ENCODE measurements at places on chromosomes 3 and 15.

DNA sequence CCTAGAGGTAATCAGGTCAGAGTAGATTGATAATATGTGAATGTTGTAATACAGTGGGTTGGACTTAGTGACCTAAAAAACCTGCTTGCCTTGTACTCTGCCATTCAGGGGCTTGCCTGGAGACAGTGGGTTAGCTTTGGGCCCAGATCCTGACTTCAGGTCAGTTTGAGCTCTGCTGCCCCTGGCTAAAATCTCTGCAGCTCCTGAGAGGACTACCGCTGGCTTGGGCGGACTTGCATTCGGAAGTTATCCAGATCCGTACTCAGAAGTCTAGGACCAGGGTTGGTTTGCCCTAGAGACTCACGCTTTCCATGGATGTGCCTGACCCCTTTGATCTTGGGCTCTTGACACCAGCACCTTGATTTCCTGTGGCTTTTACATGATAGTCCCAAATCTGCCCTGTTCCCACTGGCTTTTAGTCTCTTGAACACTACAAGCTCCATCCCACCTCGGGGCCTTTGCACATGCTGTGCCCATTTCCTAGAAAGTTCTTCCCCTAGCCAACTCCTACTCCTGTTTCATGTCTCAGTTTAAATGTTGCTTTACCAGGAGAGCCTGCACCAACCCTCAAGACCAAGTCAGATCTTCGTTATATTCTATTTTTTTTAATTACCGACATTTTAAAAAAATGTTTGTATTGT lies 5.9 kb downstream of the ACSBG1 start:
- DNase-seq: no peak

GRCh38 chr15:50262533-50262932 lies 3.0 kb downstream of the HDC start:
- no peak for DNase-seq

DNA sequence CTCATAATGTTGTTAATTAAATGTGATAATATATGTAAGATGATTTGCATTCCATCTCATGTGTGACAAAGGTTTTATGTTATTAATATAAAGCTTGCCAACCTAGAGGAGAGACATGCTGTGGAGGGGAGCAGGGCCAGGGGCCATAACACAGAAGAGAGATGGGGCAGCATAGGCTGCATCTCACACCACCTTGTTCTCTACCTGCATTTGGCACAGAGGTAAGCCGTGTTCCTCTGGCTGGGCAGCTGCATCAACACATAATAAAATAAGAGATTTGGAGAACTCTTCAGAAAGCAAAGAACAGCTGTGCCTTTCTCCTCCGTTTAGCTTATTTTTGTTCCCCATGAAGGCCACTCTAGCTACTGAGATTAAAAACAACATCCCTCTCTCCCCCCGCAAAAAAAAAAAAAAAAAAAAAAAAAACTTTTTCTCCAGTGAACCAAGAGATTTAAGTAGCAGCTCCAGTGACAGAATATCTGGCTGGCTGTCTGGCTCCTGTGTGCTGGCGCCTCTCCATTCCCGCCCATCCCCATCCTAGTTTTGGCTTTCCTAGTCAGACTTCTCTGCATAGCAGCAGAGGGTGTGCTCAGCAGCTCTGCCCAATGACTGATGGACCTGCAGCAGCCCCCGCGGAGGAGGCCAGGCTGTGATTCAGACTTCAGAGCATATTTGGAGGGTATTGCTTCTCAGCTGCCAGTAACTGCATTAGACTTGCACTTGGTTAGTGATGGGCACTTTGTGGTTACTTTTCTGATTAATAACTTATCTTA lies 52.2 kb upstream of the STXBP5L start:
- DNase-seq: no peak

DNA sequence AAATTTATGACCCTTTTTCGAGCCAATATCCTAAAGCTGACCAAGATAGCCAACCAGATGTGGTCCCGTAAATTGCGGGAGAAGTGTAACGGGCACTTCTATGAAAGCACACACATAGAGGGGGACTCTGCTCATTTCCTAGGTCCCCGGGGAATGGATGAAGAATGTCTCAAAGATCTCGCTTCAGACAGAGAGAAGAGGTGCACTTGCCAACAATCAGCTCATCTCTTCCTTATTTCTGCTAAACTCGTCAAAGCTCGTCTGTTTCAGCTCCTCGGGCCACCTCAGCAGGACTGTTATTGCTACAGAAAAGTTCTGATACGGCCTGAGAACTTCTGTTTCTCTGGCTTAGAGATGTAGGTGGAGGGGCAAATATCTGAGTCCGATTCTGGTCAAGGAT lies 71.8 kb downstream of the TM2D3 start:
- DNase-seq: no peak

DNA sequence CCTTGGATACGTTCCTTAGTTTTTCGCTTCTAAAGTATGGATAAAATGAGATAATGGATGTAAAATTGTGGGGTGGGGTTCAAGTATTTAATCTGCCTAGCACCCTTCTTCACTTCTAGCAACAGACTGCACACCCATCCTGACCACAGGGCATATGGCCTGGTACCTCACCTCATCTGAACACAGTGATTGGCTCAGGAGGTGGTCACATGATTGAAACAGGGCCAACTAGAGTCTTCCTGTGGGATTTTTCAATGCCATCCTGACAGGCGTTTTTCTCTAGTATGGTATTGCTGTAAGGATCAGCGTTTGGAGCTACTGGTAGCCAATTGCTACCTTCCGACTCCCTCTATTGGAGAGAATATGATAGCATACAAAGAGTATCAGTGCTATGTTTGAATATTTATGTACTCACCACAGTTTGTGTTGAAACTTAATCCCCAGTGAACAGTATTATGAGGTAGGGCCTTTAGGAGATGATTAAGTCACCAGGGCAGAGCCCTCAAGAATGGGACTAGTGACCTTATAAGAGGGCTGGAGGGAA lies 172.2 kb downstream of the PPM1L start:
- DNase-seq: no peak

GRCh38 chr15:91529534-91529933 lies 324.0 kb upstream of the SLCO3A1 start:
- DNase-seq: no peak

- no peak for DNase-seq
Observed at GRCh38 chr15:50321680-50322210, 33.3 kb downstream of the GABPB1 start.

- no peak for DNase-seq
Observed at GRCh38 chr3:192642651-192643050, 84.7 kb downstream of the FGF12 start.

DNA sequence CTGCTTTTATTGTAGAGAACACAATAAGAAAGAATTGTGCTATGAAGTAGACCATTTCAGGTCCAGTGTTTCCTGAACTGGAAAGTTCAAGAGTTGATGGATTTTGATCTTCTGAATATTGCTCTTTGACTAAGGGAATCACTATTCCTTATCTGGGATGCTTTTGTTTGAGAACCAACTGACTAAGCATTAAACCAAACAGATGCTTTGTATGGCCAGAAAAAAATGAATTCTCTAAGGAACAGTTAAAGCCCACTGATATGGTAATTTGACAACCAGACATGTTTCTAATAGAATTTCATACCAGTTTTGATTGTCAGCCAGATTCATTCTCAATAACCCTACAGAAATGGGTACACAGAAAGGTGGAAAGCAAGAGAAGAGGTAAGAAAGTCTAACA lies 67.5 kb upstream of the CADPS start:
- DNase-seq: no peak

DNA sequence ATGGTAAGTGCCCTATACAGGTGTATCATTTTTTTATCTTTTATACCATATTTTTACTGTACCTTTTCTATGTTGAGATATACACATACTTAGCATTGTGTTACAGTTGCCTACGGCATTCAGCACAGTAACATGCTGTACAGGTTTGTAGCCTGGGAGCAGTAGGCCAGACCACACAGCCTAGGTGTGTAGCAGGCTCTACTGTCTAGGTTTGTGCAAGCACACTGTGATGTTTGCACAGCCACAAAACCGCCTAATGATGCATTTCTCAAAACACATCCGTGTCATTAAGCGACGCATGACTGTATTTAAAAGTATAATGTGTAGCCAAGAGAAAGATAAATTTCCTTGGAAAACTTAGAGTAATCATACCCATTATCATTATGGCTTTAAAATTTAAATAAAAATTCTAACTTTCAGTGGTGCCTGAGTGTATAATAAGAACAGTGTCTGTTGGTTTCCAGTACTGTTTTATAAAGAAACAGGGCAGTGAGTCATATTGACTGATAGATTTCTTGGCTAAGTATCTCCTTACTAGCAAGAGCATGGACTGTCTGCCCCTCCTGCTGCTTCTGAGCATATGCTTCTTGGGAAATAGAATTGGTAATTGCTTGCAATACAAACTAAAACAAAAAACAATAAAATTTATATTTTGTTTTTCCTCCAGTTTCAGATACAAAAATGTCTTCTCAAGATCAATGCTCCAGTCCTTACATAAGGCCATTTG lies 18.3 kb downstream of the CALML4 start:
- DNase-seq: no peak

DNA sequence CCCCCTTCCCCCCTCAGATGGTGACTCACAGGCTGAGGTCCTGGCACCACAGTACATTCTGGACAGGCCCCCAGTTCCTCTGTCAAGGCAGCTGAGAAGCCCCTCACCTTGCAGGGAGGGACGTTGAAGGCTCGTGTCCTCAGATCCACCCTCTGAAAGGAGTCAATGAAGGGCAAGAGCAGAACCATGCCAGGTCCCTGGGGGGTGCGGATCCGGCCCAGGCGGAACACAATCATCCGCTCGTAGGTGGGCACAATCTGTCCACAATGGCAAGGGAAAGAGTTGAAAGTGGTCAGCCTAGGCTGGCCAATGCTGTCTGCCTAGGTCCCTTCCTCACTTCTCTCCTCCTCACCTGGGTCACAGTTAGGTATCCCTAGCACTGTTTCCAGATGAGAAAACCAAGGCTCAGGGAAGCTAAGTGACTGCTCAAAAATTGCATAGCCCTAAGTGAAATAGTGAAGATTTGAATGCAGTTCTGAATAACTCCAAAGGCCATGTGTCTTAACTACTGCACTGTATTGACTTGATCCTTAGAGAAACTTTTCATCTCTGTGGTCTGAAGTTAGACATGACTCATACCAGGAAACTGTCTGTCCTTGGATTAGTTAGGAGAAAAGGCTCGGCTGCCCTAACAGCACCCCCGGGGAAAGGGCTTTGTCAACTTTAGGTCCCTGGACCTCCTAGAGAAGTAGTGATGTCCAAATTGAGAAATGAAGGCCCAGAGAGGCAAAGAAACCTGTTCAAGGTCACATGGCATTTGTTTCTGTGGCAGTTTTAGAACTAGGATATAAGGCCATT lies 2.9 kb downstream of the STOML1 start:
- DNase-seq: no peak

GRCh38 chr3:168878655-168879054 lies 782.9 kb upstream of the GOLIM4 start:
- DNase-seq: no peak

GRCh38 chr15:67050062-67050461 lies 15.3 kb upstream of the SMAD3 start:
- DNase-seq: no peak

DNA sequence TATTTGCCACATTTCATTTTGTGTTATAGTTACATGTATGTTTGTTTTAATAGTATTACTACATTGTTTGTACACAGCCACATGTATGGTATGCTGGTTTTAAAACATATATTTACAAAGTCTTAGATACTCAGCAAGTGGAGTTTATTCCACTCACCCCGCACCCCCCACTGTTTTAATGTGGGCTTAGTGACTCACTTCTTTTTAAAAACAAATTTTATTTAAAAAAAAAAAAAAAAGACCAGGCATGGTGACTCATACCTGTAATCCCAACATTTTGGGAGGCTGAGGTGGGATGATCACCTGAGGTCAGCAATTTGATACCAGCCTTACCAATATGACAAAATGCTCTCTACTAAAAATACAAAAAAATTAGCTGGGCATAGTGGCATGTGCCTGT lies 26.9 kb upstream of the TJP1 start:
- no peak for DNase-seq

GRCh38 chr3:69194431-69195165 lies 72.2 kb upstream of the LMOD3 start:
- DNase-seq: no peak

DNA sequence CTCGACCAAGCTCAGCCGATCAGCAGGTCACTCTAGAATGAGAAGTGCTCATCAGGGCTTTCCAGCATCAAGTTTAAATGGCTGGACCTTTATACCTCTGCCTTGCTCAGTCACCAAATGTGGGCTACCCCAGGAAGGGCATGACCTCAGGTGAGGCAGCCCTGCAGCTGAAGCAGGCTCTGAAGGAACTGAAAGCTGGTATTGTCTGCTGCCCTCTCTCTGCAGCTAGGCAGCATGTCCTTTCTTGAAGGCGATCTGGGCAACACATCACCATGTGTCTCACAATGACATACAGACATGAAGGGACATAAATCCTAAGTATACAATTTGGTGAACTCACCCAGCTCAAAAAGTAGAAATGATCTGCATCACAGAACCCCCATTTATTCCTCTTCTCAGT lies 38.7 kb upstream of the ARID3B start:
- DNase-seq: no peak

- no peak for DNase-seq
Observed at GRCh38 chr3:99419116-99419515, 219.3 kb upstream of the COL8A1 start.

GRCh38 chr15:90171623-90172022 lies 29.5 kb upstream of the SEMA4B start:
- DNase-seq: no peak

DNA sequence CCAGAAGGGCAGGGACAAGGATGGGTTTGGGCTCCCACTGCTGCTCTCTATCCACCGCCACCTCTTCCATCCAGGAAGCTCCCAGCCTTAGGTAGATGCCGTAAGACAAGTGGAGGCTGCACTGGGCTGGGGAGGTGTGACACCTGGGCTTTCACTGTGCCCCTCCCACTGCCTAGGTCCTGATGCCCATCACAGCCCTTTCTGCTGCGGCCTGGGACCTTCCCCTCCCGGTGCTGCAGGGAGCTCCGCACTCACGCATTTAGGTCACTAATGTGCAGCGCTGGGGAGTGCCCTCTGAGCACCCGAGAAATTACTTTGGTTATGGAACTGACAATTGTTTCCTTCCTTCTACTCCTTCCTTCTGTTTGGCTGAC lies 850 bp downstream of the LTF start:
- no peak for DNase-seq

DNA sequence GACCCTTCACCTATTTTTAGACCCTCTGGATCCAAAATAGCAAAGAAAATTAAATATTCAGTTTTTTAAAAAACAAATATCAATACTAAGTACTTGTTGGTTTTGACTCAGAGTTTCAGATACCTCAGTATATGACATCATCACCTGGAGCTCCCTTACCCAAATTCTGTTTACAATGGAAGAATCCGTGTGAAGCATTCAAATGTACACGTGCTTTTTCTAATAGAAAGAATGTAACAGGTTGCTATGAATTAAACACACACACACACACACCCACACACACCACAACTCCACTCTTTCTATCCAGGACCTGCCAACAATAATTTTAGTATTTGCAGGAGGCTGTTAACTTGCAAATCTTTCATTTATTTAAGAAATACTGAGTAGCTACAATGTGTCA lies 221.8 kb downstream of the THRB start:
- DNase-seq: no peak

- no peak for DNase-seq
Observed at GRCh38 chr3:7744850-7745249, 756.8 kb upstream of the LMCD1 start.
